ENCODE measurements at places on chromosomes 7 and 10.

GRCh38 chr7:142301923-142302550 is 44.2 kb upstream of the PRSS58 start:
- DNase-seq, result no peak

GRCh38 chr10:7161484-7162250 is 249.2 kb downstream of the SFMBT2 start:
- no peak for DNase-seq

DNA sequence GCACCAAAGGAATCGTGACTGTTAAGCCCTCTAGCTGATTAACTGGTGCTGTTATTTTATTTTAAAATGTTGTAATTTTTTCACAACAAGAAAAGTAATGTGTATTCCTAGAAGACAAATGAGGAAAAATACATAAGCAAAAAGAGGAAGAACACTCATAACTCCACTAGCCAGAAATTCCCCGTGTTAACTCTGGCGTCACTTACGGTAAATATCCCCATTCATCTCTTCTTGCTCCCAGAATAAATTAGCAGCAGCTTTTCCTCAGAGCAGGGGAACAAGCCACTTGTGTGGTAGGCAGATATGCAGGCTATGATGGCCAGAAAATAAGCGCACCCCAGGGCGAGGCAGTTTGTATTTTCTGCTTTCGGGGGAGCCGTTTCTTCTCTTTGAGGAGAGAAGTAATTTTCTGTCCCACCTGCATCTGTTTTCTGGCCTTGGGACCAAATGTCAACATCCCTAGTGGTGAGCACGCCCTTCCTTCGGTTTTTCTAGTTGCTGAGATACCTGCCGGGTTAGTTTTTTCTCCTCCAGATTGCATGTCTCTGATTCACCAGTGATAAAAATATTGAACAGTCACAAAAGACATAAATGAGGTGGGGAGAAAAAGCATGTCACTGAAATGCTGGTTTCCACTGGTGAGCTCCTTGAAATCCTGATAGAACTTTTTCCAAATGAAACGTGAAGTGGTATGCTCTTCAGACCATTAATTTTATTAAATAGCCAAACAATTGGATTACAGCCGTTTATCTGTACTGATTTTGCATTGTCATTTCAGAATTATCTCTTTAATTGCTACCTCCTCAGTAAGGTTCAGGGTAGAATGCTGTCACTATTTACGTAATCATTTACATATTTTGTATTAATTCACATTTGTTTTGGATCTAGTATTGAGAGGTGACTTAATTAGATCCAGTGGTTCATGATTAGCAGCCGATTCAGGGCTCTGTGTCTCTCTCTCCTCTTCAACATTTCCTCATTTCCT is 268.1 kb downstream of the CAMK1D start:
- DNase-seq, result no peak

DNA sequence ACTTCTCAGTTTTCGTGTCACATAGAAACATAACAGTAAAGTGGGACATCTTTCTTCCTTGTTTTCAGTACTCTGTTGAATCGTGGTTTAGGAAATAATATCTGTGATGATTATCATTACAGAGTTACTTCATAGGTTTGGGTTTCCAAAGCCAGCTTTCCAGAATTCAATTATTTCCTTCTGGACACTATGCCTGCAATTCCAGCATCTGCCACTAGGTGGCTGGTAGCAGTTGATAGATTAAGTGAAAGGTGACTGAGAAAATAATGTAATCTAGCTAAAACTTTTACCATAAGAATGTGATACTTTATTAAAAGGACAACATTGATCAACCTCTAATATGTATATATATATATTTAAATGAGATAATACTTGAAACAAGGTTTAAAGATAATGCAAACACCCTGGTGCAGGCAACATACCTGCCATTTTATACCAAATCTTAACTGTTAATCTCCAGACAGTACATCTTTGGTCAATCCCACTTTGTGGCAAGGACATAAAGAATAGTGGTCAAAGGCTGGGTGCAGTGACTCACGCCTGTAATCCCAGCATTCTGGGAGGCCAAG is 102.6 kb downstream of the SH3PXD2A start:
- DNase-seq, result no peak

DNA sequence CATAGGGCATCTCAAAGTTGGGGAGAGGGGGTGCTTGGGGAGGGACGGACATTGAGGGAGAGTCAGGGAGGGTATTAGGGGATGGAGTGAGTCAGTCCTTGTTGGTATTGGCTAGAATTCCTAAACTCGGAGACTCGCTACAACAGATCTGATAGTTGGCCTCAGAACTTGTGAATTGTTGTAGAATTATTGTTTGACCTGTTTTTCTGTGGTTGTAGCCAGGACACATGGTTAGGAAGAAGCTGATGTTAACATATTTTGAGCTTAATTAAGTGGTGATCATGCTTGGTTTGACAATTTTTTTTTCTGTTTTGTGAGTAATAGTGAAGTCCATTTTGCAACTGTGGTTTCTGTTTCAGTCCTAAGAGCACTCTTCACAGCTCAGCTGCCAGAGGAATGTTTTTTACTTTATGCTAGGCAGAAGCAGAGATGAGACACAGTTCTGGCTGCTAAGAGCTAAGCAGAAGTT is 1190.3 kb upstream of the C7orf33 start:
- no peak for DNase-seq

GRCh38 chr7:37265006-37265405 is 183.7 kb downstream of the ELMO1 start:
- DNase-seq, result no peak

DNA sequence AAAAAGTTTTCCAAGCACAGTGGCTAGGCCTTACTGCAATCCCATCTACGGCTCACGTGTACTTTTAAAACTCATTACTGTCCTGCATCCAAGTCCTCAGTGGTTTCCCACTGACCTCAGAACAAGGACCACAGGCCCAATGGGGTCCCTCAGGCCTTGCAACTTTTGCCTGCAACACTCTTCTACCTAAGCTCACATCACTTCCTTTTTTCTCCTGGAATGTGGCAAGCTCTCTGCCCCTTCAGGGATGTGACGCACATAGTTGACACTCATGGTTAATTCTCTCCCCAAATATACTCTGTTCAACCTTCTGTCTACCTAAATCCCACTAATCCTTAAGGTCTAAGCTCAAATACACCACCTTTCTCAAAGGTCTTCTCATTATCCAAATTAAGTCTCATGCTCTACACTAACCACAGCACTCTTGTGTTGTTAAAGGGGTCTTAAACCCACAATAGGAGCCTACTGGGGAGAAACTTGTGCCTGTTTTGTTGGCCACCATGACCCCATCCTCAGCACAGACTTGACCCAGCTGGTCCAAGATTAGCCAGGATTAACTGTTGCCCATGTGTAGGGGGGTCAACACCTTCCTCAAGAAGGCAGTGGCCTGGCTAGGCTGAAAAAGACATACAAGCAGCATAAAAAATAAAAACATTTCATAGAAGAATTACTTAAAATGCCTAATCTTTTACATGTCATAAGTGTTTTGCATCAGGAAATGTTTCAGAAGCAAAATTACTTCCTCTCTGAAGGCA is 15.2 kb downstream of the HNRNPF start:
- DNase-seq, result no peak

DNA sequence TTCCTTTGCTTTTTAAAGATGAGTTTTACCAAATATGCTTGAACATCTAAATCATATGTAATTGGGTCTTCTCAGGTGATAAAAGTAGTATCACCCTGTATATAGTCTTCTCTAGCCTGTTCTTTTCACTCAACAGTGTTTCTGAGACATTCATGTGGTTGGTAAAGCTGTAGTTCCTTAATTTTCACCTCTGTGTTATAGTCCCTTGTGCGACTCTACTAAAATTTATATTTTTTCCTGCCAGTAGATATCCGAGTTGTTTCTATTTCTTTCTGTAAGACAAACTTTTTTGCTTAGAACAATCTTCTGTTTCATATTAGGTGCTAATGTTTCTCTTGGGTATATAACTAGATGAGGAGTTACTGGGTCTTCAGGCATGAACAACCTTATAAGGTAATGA is 35.6 kb downstream of the SYPL1 start:
- DNase-seq, result no peak

DNA sequence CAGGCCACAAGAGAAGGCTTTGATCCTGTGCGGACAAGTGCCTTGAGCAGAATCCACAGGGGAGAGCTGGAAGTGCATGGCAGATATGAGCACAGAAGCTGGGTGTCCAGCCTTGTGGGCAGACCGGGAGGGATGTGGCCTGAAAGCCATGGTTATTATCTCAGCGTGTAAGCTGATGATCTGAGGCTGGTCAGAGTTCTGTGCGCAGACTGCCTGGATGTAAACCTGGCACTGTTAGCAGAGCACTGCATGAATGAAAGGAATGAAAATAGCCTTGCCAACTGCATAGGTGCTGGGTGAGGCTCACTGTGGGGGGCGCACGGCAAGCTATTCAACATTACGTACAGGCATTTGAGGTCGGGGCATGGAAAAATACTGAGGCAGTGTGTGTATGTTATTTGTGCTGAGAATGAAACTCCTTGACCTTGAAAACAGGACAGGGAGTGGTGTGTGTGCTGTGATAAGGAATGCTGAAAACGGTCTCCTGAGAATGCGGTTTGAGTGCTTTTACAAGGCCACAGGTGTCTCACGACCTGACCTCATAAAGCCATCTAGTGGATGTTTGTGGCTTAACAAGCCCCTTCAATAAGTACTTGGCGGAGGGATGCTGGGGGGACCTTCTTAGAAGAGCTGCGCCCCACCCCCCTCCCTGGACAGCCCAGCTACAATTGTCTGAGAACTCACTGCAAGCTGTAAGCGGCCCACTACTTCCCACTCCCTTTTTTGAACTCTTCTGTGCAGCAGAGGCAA is 18.7 kb downstream of the AKR1C1 start:
- DNase-seq, result no peak

DNA sequence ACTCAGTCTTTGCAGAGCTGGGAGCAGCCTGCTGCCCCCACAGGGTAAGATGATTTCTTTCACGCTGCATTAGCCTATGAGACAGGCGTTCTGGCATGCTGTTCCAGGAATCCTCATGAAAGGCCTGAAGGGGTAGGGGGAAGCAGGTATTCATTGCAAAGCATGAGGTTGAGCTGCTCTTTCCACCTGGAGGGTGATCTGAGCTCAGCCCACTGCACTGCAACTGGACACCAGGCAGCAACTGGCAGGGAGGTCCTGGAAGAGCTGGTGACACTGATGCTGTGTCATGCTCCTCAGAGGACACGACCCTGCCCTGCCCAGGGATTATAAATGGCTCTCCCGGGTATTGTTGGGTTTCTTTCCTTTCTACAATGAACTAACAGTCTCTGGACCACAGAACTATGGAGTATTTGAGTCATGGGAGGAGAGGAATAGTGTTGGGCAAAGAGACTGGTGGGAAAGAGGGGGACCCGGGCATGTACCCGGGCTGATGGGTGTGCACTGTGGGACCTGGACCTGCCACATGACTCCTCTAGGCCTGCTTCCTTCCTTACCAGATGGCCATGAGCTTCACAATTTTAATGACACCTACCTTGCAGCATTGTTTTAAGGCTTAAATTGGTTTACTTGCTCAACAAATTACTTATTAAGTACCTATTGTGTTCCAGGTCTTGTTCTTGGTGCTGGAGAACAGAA is 24.3 kb downstream of the SLC25A28 start:
- DNase-seq, result no peak

- no peak for DNase-seq
Observed at GRCh38 chr10:93235686-93236085, 162.0 kb downstream of the CYP26A1 start.

DNA sequence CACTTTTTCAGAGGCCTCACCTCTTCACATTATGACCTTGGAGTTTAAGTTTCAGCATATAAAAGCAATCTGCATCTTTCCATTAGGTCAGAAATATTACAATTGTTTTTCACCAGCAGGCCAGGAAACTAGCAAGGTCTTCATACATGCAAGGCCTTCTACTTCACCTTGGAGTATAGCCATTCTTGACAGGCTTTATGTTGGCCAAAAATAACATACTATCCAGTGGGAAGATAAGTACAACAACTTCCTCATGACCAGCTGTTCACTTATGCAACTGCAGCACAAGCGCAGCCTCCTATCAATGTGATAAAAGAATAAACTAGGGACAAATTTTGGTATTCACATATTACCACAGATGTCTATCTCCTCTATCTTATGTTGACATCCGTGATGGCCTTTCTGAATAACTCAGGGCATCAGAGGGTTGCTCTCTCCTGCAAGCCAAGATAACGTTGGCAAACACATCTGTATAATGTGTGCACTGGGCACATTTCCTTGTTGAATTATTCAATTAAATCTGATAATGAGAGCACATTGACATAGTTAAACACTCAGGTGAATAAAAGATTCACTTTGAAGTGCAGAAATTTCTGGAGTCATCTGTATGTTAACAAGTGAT is 239.8 kb downstream of the FZD1 start:
- no peak for DNase-seq

- no peak for DNase-seq
Observed at GRCh38 chr7:69889976-69890351, 291.7 kb downstream of the AUTS2 start.

- DNase-seq, result no peak
Observed at GRCh38 chr10:3186368-3186767, 13.8 kb upstream of the PITRM1 start.

GRCh38 chr10:33749067-33749735 is 414.7 kb upstream of the NRP1 start:
- DNase-seq, result no peak

GRCh38 chr10:130357226-130357625 is 221.0 kb downstream of the GLRX3 start:
- DNase-seq, result no peak

GRCh38 chr7:33109005-33109757 is at the start of gene RP9:
RP9 (minus strand) TSS chr7:33109404; CDS start chr7:33109372, 32 bp downstream.
- DNase-seq, result peak; percentile 68

DNA sequence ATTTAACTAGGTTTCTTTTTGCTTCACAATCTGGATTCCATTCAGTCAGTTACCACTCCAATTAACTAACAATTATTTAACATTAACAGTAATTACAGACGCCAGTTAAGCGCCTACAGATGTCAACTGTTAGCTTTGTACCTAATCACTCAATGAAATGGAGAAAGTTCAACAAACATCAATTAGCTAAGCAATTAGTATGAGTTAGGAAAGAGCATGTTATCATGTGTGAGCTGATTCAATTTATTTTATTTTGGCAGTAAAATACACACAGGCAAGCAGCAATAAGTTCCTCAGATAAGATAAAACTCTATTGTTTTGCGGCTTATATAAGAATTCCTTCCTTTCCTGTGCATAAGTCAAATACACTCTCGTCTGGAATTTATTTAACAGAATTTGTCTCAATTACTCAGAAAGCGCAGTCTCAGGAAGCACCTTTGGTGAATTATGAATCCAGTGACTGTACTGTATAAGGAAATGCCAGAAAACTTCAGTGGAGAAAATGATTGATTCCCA is 427.1 kb upstream of the GALNT17 start:
- no peak for DNase-seq

DNA sequence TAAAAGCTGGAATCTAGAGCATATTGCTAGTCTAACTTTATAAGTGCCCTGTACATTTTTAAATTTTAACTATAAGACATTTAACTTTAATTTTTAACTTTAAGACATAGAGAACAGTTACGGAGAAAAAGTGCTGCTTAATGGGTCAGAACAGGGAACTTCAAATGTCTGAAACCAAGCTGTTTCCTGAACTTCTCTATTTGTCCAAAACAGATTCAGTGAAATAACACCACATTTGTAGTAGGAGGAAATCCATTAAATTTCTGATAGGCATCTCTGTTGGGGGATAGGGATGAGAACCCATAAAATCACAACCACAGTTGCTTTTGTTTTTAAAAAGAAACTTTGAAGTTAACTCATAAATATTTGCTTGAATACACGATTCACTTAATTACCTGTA is 170.8 kb upstream of the ANK3 start:
- DNase-seq, result no peak

- no peak for DNase-seq
Observed at GRCh38 chr7:101945034-101945758, 127.8 kb downstream of the CUX1 start.

GRCh38 chr7:106057204-106057961 is 54.7 kb downstream of the SYPL1 start:
- no peak for DNase-seq

GRCh38 chr7:69575651-69576050 is 22.6 kb upstream of the AUTS2 start:
- no peak for DNase-seq
